ENCODE measurements at places on chromosomes 11 and 22.

DNA sequence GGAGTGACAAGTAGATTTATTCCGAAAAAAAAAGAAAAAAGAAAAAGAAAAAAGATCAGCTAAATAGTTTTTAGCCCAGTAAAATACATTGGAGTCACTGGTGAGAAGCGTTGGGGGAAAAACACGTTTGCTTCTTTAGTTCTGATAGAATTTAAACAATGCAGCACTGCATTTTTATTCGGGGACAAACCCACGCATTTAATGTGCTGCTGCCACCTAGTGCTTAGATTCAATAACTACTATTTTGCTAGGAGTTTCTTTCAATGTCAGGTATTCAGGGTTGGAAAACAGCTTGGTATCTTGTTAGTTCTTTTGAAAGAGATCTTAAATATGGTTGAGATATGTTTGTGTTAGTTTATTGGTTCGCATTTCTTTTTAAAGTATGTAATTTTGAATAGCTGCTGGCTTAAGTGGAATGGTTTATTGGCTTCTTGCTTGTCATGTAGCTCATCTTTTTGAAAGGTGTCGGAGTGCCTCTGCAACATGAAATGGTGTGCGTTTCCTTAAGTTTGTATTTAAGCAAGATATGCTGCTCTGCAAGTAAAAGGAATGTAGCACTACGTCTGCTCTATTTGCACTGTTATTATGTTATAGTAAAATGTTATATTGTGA is 41.9 kb downstream of the SVIP start:
- DNase-seq: peak; percentile 39

GRCh38 chr22:30262917-30263741 is 3.5 kb downstream of the OSM start:
- DNase-seq: no peak

DNA sequence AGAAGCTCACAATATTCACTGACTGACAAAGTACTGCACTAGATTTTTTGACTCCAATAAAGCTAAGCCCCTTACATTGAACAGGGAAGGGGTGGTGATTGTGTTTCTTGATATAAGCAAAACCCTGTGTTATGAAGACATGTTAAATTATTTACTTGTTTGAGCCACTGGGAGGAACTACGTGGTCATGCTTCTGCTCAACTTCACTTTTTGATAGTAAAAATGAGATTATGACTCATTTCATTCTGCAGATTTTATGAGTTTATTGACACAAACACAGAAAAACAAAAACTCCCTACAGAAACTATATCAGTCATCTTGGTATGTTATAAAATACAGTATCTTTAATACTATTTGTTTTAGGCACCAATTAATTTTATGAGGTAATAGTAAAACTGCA is 124.7 kb downstream of the CADM1 start:
- no peak for DNase-seq

GRCh38 chr11:2072551-2073261 is 66.5 kb downstream of the IGF2 start:
- DNase-seq: no peak

DNA sequence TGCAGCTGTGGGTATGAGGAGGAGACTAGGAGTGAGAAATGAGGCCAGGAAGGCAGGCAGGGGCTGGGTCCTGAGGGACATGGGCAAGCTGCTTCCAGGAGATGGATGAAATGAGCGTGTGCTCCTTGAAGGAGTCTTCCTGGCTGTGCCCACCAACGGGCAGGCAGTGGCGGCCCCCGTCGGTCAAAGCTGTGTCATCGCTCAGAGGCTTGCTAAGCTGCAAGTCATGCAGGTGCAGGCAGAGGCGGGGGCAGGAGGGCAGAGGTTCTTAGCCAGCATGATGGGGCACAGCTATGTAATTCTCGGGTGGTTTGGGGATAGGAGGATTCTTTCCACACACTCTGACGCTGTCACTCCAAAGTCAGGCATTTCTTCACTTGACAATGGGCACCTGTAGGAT is 12.5 kb upstream of the PEX26 start:
- DNase-seq: peak; percentile 43

DNA sequence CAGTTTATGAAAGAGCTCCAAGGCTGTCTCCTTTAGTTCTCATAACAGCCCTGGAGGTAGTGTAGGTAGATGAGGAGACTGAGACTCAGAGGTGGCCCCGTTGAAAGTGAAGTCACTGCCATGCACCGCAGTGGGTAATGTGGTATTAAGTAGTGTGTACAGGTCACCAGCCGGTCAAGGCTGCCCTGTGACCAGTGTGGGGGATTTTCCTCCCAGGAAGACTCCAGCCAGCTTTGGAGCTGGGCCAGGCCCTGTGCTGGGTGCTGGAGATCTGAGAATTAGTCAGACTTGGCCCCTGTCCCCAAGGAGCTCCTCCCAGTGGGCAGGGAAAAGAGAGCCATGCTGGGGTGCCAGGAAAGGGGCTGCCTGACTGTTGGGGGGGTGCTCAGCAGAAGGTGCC is 5.3 kb downstream of the OMP start:
- DNase-seq: peak; percentile 87

DNA sequence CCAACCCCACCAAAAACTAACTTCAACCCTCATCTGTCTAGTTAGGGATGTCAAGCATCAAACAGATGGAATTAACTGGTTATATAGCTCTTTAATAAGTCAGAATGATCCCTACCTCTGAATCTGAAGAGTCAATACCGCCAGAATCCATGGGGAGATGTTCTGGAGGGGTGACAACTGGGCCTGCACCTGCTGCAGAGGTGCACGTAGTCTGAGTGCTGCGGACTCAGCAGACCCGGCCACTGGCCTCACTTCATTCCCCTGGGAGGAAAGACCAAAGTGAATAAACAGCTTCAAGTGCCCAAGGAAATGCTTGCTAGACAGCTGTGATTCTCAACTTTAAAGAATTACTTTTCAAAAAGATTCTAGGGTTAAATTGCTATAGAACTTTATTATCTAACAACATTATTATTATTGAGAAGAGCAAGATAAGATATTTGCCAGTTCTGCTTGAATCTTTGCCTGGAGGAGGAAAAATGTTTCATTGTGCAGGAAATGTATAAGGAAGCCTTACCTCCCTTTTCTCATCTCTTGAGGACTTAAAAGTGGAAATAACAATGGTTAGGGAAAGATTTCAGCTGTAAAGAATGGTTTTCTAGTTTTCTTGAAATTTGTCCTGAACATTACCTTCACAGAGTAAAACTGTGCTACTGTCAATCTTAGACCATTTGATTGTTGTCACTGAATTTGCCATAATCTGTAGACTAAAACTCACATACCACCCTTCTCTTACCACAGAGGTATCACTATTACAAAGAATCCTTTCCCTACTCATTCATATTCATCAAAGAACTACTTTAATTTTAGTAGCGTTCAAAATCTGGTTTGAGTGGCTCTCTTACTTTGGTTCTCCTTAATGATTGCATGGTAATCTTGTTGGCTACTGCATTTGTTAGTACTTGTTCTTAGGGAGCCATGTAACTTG is 4.2 kb downstream of the XBP1 start:
- no peak for DNase-seq

GRCh38 chr22:37607935-37608476 is 628 bp upstream of the GGA1 start:
- peak; percentile 87 for DNase-seq

DNA sequence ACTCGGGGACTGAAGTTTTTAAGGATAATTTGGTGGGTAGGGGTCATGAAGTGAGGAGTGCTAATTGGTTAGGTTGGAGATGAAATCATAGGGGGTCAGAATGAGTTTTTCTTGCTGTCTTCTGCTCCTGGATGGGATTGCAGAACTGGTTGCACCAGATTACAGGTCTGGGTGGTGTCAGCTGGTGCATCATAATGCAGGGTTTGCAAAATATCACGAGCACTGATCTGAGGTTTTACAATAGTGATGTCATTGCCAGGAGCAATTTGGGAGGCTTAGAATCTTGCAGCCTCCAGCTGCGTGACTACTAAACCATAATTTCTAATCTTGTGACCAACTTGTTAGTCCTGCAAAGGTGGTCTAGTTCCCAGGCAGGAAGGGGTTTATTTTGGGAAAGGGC is 46.4 kb upstream of the CALCB start:
- no peak for DNase-seq

GRCh38 chr22:43343262-43343669 is at the start of gene SCUBE1:
SCUBE1 (minus strand) TSS chr22:43343372; CDS start chr22:43343261, 111 bp downstream.
- peak; percentile 68 for DNase-seq

DNA sequence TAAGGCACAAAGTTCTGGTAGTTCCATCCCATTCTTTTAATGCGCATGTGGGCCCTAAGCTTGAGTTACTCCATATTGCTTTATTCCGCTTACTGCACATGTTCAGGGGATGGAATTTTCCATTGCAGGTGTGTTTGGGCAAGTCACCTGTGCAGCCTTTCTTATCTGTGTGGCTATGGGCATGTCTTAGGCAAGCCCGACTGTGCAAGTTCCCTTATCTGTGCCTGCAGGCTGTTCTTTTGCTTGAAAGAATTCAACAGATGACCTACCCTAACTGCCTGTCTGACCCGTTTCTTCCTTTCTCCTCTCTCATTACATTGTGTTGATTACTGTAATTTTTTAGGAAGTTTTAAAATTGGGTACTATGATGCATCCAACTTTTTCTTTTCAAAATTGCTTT is 363.6 kb downstream of the TTC28 start:
- no peak for DNase-seq

GRCh38 chr11:83572581-83573496 is 286.7 kb upstream of the CCDC90B start:
- no peak for DNase-seq

DNA sequence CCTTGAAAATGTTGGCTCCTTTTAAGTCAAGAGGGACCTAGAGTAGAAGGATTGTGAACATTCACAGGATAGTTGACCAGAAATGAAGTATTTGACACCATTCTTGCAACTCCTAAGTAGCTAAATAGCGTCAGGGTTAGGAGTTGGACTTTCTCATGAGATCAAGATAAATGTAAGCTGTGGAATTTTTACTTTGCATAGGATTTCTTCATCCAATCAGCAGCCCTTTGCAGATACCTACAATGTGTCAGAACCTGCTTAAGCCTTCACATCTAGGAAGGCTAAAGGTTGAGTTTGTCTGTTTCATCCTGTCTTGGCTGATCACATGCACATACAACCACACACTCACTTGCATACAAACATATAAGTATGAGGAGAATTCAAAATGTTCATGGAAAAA is 32.3 kb downstream of the CD44 start:
- DNase-seq: no peak

DNA sequence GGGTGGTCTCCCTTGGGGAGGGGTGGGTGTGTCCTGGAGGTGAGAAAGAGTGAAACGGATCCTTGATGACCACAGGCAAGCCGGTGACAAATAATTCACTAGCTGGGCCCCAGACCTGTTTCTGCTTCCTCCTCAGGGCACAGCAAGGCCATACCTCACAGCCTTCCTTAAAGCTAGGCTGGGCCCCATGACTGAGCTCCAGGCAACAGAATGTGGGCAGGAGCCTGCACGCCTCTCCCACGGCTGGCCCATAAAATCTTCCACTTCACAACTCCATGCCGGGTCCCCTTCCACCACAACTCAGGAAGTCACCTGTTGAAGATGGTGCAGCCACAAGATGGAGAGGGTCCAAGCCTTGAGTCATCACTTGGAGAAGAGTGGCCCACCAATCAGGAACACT is 23.9 kb downstream of the SLC22A12 start:
- no peak for DNase-seq

DNA sequence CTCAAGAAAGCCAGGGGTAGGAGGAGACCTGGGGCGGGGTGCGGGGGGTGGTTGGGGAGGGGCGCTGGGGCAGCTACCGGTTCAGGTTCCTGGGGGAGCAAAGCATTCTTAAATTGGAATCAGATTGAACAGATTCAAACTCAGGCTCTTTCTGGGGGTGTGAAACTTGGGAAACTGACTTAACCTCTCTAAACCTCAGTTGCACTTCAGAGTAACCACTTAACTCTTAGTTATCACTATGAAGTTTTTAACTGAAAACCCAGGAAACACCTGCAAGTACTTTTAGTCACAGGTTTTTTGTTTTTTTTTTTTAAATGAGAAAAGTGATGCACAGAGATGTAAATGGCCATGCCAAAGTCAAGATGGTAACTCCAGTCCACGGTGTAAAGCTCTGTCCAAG is 72.0 kb downstream of the RCN1 start:
- DNase-seq: no peak

DNA sequence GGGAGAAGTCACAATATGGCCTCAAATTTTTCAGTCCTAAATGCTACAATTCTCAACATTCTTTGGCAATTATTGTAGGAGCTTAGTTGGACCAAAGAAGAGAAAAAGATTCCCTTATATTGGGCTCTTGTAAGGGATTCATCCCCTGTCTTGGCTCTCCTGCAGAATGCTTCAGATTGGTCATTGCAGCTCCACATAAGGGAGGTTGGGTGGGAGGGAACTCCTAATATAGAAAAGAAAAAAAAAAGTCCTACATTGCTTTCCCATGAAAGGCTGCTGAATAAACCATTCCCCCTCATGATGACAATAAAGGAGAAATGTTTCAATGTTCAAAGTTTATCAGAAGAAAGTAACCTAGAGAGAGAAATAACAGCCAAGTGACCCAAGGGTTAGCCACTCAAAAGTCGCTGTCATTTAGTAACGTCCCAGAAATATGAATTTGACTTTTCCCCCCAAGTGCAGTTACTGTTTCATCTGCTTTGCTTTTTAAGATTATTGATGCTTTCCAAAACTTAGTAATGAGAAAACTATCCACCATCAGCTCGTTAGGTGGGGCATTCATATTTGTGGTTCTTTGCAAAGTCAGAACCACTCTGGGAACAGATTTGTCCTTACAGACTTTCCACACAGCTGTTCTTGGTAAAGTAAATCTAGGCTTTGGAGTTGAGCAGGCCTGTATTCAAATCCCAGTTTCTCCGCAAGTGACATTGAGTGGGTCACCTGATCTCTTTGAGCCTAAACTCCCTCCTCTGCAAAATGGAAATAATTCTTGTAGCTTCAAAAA is 5.0 kb upstream of the SLC1A2 start:
- DNase-seq: no peak

GRCh38 chr11:47215366-47215910 is 664 bp downstream of the DDB2 start:
- DNase-seq: no peak

DNA sequence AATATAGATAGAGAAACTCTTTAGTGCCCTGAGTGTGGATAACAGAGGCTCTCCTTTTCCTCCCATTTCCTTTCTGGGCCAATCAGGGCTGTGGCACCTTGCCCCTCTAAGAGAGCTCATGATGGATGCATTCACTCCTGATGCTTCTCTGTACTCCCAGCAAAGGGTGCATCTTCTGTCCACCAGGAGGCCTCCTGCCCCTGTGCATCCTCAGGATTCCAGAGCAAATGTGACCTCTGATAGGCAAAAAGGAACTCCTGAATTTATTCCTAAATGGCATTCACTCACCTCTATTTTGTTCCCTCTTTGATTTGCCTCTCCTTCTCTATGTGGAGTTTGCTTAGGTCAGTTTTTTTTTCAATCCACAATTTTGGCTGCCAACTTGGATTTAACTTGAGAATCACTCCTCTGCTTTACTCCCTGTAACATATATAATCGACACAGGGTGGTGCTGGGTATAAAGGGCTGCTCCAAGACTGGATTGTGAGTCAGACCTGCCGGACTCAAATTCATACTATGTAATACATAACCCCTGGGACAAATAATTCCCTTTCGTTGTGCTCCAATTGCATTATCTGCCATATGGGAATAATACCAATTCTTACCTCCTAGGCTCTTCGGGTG is 1.1 kb upstream of the MRGPRX4 start:
- peak; percentile 27 for DNase-seq
